ENCODE measurements at places on chromosomes 6 and 20.

DNA sequence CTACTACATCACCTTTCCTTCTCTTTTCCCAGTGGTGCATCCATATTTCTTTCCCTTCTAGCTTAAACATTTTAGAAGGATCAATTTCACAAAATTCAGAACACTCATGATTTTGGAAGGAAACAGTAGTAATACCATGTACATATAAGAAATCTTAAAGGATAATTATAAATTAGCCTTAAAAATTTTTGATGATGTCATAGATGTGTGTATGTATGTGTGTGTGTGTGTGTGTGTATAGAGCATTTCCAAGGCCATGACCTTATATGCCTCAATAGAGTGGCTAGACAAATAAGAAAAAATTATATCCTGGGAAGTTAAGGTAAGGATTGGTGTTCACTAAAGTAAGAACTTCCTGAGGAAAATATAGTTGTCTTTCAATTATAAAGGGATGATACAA lies 24.1 kb upstream of the HS3ST5 start:
- DNase-seq, result no peak

DNA sequence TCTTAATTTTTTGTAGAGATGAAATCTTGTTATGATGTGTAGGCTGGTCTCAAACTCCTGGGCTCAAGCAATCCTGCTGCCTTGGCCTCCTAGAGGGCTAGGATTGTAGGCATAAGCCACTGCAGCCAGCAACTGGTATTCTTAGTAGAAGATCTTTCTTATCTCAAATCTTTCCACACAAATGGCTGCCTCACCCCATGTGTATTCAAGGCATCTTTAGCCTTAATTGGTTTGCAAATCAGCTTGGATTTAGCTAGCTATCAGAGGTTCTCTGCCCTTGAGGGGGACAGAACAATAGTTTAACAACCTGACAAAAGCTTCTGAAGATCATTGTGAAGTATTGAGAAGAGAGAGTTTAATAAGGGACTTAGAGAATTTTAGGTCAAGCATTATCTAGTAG lies 17.9 kb upstream of the ABRACL start:
- no peak for DNase-seq

GRCh38 chr20:47659904-47660601 lies 125.2 kb downstream of the SULF2 start:
- no peak for DNase-seq

- no peak for DNase-seq
Observed at GRCh38 chr6:3805448-3806123, 43.6 kb upstream of the FAM50B start.

GRCh38 chr6:135897087-135897486 lies 45.6 kb downstream of the PDE7B start:
- no peak for DNase-seq

GRCh38 chr6:22112461-22112860 lies 184.4 kb downstream of the PRL start:
- no peak for DNase-seq

GRCh38 chr20:19492687-19493336 lies 265.2 kb upstream of the RIN2 start:
- DNase-seq, result no peak
